Hematopoietic multipotent progenitor cell treated with erythropoietin and hydrocortisone succinate and interleukin-3 and kit ligand, for 8 days (in vitro differentiated cells): ENCODE measurements at places on chromosomes 5 and 9.

GRCh38 chr5:164298165-164298564 lies 792.7 kb downstream of the MAT2B start:
- no peak for DNase-seq

DNA sequence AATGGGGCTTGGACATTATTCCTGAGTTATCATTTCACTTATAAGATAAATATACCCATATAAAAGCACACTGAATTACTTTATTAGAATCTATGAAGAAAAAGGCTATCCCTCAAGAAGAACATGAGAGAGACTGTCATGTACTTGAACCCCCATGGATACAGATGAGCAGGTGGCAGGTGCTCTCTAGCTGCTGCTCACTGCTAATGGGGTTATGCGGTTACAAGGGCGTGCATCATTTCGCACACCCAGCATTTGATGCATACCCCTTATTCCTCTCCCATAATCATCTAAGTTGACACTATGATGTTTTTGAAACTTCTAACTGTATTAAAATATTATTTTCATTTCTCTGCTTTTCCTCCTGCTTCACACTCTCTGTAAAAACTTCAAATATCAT lies 16.4 kb downstream of the ITK start:
- DNase-seq = no peak

DNA sequence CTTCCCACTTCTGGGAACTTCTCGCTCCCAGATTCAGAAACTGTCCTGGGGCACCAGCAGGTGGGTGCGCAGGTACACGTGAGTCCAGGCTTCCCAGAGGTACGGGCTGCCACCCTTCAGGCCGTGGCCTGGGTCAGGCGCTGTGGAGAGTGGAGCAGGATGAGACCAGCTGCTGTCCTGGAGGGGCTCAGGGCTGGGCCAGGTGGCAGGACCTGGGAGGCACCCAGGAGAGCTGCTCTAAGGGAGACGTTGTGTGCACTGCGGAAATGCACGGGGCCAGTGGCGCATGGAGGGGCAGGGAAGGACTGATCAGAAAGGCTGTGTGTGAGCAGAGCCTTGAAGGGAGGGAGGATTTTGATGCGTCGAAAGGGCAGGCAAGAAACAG lies 135.1 kb upstream of the PHYKPL start:
- no peak for DNase-seq

- DNase-seq = no peak
Measured at GRCh38 chr9:113985968-113986585, 92.0 kb downstream of the AMBP start.

- no peak for DNase-seq
Measured at GRCh38 chr9:90921969-90922368, 120.3 kb downstream of the SYK start.

GRCh38 chr5:116280149-116280803 lies 195.5 kb downstream of the COMMD10 start:
- DNase-seq = no peak
